ENCODE measurements at places on chromosomes 5 and 9.

GRCh38 chr5:103119070-103119764 is 721 bp downstream of the GIN1 start:
- no peak for DNase-seq

DNA sequence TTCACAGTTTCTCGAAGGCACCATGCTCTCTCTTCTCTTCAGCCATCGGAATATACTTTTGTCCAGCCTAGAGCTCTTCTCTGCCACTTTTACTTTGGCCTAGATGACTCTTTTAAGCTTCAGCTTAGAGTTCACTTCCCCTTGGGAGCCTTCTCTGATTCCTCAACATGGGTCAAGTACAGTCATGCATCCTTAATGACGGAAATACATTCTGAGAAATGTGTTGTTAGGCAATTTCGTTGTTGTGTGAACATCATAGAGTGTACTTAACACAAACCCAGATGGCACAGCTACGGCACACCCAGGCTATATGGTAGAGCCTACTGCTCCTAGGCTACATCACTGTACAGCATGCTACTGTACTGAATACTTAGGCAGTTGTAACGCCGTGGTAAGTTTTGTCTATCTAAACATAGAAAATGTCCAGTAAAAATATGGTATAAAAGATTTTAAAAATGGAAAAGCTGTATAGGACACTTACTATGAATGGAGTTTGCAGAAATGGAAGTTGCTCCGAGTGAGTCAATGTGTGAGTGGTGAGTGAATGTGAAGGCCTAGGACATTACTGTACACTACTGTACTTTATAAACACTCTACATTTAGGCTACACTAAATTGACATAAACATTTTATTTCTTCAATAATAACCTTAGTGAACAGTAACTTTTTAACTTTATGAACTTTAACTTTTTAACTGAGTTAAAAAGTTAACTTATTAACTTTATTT is 15.1 kb upstream of the TNFSF15 start:
- DNase-seq, result no peak

DNA sequence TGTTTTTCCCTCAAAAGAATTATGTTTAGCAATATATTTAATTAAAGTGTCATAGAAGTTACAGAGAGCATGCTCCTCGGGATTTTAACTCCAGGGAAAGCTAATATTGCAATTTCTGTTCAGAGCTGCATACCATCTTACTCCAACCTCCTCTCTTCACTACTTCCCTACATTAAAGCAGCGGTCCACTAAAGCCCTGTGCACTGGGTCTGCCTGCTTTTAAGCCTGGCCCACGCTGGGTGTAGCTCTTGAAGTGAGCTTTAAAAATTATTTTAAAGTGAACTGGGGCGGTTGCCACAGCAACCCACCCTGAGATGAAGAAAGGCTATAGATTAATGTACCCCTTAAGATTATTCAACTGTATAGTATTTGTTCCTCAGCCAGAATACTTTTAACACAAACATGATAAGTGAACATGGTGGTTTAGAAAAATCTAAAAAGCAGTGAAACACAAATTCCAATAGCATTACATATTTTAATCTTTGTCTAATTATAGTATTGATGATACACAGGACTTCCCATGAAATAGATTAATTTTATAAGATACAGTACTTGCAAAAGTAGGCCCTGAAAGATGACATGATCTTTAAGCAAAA is 3.9 kb upstream of the MEF2C start:
- no peak for DNase-seq

GRCh38 chr5:137566780-137567179 is 67.7 kb upstream of the SPOCK1 start:
- DNase-seq, result no peak

DNA sequence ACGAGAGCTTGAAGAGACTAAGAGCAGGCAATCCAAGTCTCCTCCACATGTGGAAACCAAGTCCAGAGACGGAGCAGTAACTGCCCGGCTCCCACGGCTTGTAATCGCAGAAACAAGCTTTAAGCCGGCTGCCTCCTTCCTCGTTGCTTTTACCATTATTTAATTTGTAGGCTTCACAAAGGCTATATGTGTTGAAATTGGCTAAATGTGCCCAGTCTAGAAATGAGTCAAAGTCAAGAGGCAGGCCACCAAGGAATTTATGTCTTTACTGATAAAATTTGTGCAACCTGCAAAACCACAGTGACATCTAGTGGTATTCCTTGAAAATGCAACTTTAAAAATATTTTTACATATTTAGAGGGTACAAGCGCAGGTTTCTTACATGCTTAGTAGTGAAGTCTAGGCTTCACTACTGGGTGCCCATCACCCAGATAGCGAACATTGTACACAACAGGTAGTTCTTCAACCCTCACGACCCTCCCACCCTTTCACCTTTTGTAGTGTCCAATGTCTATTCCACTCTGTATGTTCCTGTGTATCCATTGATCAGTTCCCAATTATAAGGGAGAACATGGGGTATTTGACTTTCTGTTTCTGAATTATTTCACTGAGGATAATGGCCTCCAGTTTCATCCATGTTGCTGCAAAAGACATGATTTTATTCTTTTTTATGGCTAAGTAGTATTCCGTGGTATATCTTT is 33.5 kb upstream of the EBF1 start:
- no peak for DNase-seq

- no peak for DNase-seq
Measured at GRCh38 chr9:115770521-115770920, 383.1 kb upstream of the PAPPA start.

GRCh38 chr5:143064218-143064641 is 294.1 kb downstream of the ARHGAP26 start:
- DNase-seq, result no peak

DNA sequence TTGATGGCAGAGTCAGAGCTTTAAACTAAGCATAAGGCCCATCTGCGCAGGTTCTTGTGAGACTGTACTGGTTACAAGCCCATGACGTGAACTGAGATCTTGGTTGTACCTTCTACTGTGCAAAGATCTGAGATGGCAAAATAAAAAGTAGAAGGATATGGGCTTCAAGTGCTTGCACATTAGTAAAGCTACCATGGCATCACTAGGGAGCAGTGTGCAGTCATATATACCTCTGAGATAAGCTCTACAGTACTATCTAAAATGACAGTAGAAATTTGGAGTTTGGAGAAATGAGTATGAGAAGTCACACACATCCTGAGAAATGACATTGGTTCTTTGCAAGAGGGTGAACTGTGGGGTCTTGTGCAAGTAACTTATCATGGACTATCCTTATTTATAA is 408.2 kb upstream of the PRR16 start:
- no peak for DNase-seq

Measured in stimulated activated CD4-positive, alpha-beta T cell treated with anti-CD3 and anti-CD28 coated beads, Interleukin-12 subunit alpha, Interleukin-12 subunit beta, amount 100 ng/mL, for 24 hours (primary cell).